ENCODE measurements at places on chromosomes 1 and 21.
A peak's percentile ranks its signal among the peaks of the same experiment; 100 is the strongest.

GRCh38 chr1:3483801-3484444, 29.5 kb downstream of the ARHGEF16 start:
- DNase-seq = peak; percentile 16

DNA sequence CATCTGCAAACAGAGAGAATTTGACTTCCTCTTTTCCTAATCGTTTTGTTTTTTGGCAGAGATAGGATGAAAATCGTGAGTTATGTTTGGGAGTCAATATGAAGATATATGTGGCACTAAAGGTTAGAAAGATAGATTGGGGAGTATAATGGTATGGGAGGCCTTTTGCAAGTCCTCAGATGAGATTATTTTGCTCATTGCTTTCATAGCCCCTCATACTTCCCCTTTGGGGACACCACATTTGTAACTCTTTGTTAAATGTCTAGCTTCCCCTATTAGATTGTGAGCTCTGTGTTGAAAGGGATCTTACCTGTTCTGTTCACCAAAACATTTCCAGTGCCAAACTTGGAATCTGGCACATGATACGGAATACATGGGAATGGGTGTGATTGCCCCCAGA, 30.2 kb downstream of the RAVER2 start:
- DNase-seq = no peak

- DNase-seq = no peak
Observed at GRCh38 chr1:14519976-14520375, 78.5 kb upstream of the KAZN start.

GRCh38 chr1:65156910-65157545, 9.0 kb downstream of the AK4 start:
- no peak for DNase-seq

DNA sequence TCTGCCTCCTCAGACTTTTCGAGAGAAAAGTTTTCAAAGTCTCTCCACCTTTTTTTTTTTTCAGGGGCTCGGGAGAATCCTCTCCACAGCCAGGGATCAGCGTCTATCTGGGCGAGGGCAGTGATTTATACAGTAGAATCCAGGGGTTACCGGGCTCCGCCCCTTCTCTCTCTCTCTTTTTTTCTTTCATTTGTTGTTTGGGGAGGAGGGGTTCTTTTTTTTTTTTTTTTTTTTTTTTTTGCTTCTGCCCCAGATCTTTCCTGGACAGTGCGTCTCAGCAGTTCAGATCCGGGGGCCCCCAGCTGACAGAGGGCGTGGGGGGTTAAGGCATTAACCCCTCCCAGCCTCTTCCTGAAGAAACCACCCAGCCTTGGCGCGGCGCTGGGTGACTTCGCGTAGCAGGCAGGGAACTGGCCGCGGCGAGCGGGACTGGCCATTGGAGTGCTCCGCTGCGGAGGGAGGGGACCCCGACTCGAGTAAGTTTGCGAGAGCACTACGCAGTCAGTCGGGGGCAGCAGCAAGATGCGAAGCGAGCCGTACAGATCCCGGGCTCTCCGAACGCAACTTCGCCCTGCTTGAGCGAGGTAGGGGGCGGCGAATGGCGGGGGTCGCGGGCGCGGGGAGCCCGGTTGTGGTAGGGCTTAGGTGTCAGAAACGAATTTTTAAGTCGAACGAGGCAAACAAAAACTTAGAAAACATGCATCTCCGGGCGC, at the start of gene S1PR1:
S1PR1 (plus strand) TSS at position 504 of the 713 bp plus-strand sequence. CDS start 1,966 bp downstream, outside the sequence.
- peak; percentile 82 for DNase-seq

GRCh38 chr1:22658385-22659163, 5.5 kb downstream of the C1QB start:
- DNase-seq = no peak

- DNase-seq = peak; percentile 35
Observed at GRCh38 chr21:37220433-37220980, 46.6 kb downstream of the VPS26C start.

DNA sequence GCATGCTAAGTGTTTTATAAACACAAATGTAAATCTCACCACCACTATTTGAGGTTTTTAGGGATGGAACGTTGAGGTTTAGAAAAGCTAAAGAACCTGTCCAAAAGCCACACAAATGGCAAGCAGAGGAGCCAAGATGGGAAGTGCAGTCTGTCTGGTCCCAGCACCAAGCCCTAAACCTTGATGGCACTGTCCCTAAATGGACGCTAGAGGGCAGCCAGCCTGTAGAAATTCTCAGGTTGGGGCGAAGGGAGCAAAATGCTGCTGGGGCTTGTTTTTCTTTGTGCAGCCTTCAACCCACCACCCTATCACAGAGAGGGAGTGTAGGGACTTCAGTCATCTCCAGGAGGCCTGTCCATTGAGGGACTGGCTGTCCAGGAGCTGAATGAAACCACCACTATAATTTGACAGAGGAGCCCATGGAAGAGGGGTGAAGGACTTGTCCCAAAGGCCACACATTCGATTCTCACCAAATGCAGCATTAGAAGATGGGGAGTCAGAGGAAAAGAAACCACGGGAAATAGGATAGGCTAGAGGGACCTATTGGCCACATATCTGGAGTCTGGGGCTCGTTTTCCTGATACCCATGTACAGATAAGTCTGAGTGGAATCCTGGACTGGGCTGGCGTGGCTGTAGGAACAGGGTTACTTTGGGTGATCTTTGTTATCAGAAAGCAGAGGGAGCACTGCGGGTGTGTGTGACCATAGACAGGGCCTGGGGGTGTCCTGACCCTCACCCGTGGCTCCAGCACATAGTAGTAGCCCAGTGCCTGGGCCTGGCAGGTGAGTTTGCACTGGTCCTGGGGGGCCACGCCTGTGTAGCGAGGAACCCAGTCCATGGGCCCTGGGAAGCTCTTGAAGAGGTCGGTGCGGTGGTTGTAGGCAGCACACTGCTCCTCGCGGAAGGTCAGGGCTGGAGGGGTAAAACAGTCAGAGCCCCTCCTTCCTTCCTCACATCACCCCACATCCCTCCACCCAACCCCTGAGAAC, 6.1 kb downstream of the ADAMTS4 start:
- DNase-seq = peak; percentile 87

- no peak for DNase-seq
Observed at GRCh38 chr1:108556499-108556898, 3.4 kb upstream of the EEIG2 start.

DNA sequence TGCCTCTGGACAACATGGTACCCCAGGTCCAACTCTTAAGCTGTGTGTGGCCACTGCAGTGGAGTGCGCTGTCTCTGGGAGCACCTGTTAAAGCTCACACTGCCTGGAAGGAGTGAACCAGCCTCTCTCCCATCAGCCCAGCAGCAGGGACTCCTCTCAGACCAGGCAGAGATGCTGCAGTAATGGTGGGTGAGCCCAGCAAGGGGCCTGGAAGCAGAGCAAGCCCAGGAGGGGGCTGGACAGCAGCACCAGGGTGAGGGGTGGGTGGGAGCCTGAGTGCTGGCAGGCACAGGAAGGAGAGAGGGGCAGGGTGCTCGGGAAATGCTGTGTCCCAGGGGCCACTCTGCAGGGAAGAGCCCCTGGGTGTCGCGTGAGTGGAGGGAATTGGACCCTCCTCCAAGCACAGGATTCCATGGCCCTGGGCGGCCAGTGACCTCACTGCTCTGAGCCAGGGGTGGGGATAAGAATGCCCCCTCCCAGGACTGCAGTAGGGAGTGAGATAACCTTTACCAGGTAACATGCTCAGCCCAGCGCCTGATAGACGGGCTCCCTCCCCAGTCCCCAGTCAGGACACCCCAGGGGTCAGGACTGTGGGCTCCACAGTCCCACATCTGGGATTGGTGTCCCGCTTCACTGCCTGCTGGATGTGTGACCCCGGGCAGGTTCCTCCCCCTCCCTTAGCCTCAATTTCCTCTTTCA, 313.1 kb downstream of the MATN1 start:
- no peak for DNase-seq

DNA sequence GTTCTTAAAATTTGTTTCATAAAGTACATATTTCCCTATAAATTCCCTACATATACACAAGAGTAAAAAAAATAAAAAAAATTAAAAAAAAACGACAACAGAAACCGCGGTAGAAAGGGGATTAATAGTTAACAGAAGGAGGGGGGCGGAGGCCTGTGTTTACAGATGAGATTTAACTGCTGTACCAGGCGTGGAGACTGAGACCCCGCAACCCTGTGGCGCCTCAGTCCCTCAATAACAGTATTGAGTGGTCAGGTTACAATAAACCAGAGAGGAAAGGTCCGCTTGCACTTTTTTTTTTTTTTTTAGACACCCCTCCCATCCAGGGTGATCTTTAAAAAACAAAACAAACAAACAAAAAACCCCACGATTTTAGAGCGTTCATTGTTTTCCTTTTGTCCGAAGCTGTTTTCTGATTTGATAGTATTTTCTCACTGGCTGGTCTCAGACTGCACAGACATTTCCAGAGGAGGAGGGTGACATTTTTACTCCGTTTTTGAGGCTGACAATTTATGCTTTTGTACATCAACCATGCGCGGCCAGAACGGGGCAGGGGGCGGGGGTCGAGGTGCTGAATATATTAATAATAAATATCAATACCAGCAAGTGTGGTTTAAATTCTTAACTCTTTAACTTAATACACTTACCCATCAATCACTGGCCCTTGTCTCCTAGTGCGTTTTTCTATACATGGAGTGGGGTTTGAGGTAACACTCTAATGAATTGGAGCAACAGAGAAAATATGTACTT, 1223.9 kb downstream of the BRINP3 start:
- no peak for DNase-seq

DNA sequence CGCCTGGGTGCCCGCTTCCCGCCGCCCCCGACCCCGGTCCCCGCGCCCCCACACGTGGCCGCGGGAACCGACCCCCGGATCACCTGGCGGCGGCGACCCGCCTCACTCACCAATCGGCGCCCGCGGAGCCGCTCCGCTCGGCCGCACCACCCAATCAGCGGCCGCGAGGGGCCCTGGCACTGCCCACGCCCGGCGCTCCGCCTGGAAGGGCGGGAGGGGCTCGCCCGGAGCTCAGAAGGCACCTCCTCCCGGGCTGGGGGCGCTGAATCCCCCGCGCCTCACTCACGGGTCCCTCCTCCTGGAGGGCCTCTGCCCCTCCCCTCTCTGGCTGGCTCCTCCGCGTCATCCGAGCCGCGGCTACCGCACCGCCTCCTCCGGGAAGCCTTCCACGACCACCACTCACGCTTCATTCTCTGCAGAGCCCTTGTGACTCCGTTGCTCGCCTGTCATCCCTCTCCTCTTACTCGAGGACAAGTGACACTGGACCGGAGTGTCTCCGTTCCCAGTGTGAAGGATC, 374 bp downstream of the SH2D5 start:
- peak; percentile 47 for DNase-seq

GRCh38 chr1:25098717-25099116, 133.6 kb downstream of the SYF2 start:
- no peak for DNase-seq

GRCh38 chr1:52306227-52307006, 59.6 kb downstream of the CC2D1B start:
- DNase-seq = no peak

DNA sequence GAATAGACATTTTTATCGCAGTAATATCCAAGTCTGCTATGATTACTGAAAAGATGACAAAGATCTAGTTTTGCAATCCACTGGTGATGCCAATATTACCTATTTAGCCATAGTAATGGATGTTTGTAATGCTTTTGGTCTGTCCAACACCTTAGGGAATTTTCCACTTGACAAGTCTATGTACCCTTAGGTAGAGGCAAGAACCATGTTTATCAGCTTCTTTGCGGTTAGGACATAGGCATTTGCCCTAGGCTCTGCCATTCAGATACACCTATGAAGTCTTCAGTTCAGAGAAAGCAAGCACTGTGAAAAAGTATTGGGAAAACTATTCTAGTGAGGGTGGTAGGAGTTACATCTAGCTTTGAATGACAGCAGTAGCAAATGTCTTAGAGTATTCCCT, 40.2 kb upstream of the SLC35D1 start:
- no peak for DNase-seq

DNA sequence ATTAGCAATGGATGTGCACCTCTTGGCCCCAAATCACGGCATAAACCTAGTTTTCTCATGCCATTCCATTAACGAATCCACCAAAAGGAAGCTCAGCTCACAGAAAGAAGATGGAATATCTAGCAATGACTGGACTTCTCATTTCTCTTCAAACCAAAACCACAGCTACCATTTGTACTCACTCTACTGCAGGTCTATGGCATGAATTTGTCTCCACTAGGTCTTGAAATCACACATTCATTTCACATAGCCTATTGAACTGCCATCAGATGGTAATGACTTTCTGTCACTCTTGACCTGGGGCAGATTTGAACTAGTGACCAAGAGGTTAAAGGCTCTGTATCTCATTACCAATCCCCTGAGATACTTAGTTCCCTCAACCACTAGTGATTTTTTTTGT, 382.7 kb downstream of the DPYD start:
- no peak for DNase-seq

Measured in CD4-positive, alpha-beta T cell treated with Interleukin-2 at 100 ng/mL for 4 hours (primary cell).